ENCODE measurements at places on chromosomes 12 and 14. TPM values are rescaled to one million over a fixed set of nuclear protein-coding genes. Genes with fewer than 3 reads are reported as not detected.

- DNase-seq: no peak
Measured at GRCh38 chr12:13169272-13169671, 27.3 kb upstream of the EMP1 start.

- no peak for DNase-seq
Measured at GRCh38 chr12:132619386-132620112, 973 bp downstream of the P2RX2 start.

DNA sequence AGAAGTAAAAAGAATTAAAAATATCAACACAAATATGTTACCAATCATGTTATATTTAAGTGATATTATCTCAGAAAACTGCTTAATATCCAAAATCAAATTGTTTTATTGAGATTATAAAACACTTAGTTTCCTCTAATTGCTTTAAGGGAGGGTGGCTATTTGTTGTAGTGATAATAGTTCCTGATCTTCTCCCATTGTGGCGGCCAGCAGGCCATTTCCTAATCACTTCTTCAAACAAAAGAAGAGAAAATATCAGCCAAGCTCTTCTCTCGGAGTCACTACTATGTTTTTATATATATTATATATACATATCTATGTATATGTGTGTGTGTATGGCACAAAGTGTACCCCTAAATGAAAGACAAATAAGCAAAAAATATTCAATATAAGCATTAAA, 31.5 kb downstream of the ERO1A start:
- DNase-seq: no peak

DNA sequence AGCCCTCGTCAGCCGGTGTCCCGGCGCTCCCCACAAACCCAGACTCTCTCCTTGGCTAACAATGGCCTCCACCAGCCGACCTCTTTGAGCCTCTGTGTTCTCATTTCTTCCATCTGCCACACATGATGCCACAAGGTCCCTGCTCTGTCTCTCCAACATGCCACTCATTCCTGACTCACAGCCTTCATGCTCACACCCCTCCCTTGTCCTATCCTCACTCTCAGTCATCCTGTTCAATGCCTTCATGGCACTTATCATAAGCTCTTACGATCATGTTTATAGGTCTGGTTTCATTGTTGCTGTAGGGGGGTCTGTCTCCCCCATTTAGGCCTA, 9.6 kb upstream of the SERPINA11 start:
- no peak for DNase-seq

GRCh38 chr12:55970775-55971174, 3.1 kb upstream of the RAB5B start:
- no peak for DNase-seq

GLT8D2 gene
- 0.41 TPM for total RNA-seq

TAS2R30 gene
- 3.4 TPM for total RNA-seq

- DNase-seq: no peak
Measured at GRCh38 chr14:56896922-56897321, 86.6 kb upstream of the OTX2 start.
